ENCODE measurements at places on chromosomes 3 and 15. TPM values are rescaled to one million over a fixed set of nuclear protein-coding genes. Genes with fewer than 3 reads are reported as not detected.

PGBD4 gene
- total RNA-seq: 1.6 TPM

GRCh38 chr3:189132839-189133238, 38.9 kb upstream of the TPRG1 start:
- no peak for DNase-seq

DNA sequence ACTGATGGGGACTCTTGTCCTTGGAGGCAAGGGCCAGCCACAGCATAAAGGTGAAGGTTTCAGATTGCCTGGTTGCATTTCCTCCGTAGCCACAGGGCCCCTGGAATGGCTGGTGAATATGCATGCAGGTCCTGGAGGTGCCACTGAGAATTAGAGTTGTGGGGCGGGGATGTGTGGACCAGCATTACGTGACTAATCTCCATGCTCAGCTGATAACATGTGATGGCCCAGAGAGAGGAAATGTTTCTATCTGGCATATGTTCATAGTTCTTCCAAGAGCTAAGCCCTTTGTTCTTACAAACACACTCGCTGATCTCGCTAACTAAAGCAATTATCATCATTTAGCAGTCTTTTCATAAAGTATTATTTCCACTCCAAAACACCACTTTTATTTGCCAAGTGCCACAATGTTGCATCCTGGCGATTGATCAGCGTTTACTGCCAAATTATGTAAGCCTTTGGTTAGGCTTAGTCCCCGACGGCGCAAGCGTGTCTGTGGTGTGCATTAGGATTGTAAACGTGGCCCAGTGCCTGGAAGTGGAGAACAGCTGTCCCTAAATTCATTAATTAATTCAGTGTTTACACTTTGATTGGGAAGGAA, 55.9 kb downstream of the CGNL1 start:
- peak; percentile 65 for DNase-seq

- DNase-seq: no peak
These were observed 89.3 kb upstream of the P2RY1 start for GRCh38 chr3:152745646-152746045.

DNA sequence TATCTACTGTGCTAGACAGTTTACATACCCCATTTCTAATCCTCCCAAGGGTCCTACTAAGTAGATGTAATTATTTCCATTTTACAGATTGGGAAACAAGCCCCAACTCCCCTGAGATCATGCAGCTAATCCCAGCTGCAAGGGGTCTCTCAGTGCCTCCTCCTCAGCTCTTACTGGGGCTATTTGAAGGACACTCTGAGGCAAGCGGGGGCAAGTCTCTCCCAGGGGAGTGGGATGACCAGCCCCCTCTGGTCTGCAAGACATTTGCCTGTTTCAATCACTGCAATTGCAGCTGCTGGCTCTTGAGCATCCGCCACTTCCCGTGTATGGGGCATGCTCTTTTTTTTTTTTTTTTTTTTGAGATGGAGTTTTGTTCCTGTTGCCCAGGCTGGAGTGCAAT, 11.4 kb downstream of the LAMP3 start:
- DNase-seq: no peak

Measured in muscle of leg (tissue), 16 donors.